Myocyte (in vitro differentiated cells): ENCODE measurements at places on chromosomes 3 and 15. TPM values are rescaled to one million over a fixed set of nuclear protein-coding genes. Genes with fewer than 3 reads are reported as not detected.

Gene SPESP1
- total RNA-seq: 9.4 and 13.8 TPM in 2 replicates

Gene MRPL3
- 130 and 135 TPM in 2 replicates for total RNA-seq

Gene LRRC31
- not detected in 2 replicates for total RNA-seq

Gene PAQR9
- not detected in 2 replicates for total RNA-seq

Gene DNAJA4
- total RNA-seq: 9.8 and 11.6 TPM in 2 replicates

Gene CCDC54
- total RNA-seq: not detected in 2 replicates
